ENCODE measurements at places on chromosomes 7 and 10. TPM values are rescaled to one million over a fixed set of nuclear protein-coding genes. Genes with fewer than 3 reads are reported as not detected.

- DNase-seq, result no peak
Observed at GRCh38 chr10:75726522-75727483, 295.4 kb downstream of the LRMDA start.

GRCh38 chr7:23247046-23247602, 549 bp downstream of the GPNMB start:
- no peak for DNase-seq

Gene SEMA4G
- 1.7 TPM for total RNA-seq

DNA sequence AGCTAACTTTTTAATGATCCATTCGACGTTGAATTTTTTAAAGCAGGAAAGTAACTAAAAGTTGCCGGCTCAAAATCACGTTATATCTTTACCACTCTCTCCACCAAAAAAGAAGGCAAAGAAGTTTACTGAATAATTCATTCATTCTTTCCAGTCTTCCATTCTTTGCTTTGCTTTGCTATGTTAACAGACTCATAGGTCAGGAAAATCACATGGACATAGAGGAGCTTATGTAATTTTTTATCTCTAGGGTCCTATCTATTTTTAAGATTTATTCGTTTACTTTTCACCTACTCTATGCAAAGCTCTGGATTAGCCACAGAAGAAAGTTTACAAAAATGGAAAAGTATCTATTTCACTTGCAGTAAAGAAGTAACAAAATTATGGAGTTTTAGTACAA, 52.6 kb downstream of the MRC1 start:
- no peak for DNase-seq

Data from NCI-H460 (cell line).